ENCODE measurements at places on chromosomes 1 and 21.

GRCh38 chr1:39082010-39082799, 56.1 kb downstream of the NDUFS5 start:
- no peak for DNase-seq

- DNase-seq: no peak
Measured at GRCh38 chr1:180101411-180101810, 53.3 kb upstream of the QSOX1 start.

DNA sequence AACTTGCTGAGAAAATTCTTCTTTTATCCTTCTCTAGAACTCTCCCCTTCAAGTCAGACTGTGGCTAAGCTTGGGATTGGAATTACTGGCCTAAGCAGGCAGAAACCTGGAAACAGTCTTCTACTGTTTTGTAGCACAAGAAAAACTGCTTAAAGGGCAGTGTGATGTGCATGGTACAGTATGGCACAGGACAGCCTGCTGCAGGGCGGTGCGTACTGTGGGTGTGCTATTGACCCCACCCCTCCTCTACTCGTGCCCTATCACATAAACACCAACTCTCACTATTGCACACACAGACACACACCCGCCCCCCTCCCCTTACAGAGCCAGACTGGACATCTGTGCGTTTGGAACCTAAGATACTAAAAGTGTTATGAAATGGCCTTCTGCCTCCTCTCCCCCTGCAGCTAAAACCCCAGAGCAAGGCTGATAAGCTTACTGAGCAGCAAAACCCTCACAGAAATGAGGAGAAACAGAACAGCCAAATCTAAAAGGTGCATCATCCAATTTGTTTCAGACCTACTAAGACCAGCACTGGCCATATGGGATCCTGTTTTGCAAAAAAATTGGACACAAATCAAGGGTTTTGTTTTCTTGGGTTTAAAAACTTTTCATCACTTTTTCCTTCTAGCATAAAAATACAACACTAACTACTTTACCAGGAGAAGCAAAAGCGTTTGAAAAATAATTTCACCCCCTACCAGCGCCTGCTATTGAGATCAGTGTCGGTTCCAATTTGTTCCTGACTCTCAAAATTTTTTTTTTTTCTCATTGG, 355.8 kb upstream of the LYPLAL1 start:
- DNase-seq: no peak

- DNase-seq: no peak
Measured at GRCh38 chr1:41975850-41976569, 57.3 kb upstream of the HIVEP3 start.

DNA sequence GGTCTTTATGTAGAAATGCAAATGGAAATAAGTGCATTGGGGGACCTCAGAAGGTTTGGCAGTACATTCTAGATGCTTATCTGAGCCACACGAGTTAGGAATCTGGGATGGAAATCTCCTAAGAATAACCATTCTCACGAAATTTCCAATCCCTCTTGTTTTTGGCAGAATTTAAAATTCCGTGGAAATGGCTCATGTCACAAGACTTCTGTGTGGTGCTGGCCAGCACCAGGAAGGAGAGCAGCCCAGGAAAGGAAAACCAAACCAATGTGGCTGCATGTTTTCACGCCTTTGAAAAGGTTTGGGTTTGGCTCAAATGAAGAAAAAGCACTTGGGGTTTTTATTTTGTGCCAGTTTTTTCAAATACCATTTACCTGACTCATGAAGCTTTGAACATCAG, 80.1 kb upstream of the KCNK2 start:
- no peak for DNase-seq

DNA sequence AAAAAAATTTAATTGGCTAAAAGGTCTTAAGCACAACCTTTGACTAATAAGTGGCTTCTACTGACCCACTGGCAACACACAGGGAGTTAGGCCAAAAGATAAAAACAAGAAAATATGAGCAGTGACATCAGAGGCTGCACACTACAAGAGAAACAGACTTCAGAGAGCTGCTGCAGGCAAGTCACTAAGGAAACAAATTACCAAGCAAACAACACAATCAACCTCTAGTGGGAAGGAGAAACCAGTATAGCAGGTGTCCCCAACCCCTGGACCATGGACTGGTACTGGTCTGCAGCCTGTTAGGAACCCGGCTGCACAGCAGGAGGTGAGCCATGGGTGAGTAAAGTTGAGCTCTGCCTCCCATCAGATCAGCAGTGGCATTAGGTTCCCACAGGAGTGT, 20.8 kb upstream of the ENSA start:
- DNase-seq: peak; percentile 85

DNA sequence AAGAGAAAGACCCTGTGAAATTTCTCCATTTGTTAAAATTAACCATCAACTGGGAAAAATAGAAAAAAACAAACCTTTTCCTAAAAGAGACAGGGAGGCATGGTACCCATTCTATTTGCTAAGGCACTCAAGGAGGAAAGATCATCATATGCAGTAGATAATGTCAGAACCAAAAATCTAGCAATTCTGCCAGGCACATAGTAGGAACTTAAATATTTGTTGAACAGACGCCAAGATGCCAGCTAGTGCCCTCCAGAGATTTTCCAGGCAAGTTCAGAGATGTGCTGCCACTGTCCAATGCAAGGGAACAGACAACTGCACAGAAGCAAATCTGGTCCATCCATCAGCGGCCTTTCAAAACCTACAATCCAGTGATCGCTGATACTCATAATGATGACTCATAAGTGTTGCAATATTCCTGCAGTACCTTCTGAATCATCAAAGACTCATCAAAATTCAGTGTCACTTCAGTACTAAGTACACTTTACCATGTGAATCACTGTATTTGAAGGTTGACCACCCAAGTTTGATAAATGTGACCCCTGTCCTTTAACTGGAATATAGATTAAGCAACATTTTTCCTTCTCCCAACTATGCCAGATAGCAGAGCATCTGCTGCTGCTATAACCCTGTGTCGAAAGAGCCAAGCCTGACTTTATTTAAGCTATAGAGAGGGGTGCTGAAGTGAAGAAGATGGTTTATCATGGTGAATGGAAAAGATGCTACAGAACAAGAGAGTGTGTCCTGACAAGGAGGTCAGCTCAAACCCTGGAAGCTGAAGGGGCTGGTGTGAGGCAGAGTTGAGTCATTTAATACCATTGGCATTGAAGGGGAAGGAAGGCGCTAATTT, 99.1 kb downstream of the MT1HL1 start:
- DNase-seq: peak; percentile 14

GRCh38 chr1:239458144-239458500, 71.8 kb downstream of the CHRM3 start:
- DNase-seq: no peak

DNA sequence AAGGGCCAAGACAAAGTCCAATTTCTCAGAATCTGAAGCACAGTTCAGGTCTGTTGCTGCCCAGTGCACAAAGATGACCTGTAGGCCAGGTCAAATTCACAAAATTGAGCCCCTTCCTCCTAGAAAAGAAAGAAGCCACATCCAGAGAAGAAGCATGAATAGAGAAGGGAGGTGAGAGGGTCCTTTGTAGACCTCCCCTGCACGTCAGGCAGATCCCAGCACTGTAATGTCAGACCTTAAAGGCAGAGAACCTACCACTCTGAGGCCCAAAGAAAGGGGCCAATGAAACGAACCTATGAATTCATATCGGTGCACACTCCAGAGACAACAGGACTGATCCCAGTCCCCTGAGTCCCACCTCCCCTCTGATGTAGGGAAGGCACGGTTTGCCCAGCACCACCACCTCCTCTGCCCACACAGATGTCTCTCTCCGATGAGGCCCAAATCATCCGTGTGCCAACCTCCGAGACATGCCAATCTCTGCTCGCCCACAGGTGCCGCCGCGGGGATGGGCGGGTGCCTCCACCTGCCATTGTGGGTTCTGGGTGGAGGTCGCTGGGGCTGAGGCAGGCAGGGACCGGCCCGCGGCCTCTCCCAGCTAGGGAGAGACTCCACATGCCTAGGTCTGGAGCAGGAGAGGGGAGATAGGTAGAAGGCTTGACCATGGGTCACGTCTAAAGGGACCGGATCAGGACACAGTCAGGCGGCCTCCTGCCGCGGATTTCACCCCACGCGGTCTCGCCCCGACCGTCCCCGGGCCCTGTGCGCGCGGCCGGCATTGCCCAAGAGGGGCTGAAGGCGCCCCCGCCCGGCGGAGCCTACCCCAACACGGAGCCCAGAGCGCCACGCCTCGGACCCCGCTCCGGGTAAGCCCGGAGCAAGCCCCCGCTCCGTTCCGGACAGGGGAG, 42.1 kb downstream of the RRAGC start:
- no peak for DNase-seq

DNA sequence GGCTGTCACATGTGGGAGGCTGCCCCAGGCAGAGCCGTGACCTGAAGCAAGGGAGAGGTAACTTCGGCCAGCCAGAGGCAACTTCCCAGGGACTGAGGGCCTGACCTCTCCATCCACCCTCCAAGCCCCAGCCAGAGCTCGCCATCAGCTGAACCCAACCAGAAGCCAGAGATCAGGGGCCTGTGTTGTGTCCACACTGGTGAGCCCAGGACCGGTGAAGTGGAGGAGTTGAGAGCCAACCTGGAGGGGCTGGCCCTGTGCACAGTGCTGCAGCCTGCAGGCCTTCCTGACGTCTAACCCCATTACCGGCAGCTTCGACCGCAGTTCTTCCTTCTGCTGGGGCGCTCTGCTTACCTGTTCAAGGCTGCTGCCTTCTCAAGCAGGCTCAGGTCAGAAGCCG, 19.6 kb upstream of the PDE9A start:
- no peak for DNase-seq

All from small intestine (tissue), 16 donors.